ENCODE measurements at places on chromosomes 11 and 22.

DNA sequence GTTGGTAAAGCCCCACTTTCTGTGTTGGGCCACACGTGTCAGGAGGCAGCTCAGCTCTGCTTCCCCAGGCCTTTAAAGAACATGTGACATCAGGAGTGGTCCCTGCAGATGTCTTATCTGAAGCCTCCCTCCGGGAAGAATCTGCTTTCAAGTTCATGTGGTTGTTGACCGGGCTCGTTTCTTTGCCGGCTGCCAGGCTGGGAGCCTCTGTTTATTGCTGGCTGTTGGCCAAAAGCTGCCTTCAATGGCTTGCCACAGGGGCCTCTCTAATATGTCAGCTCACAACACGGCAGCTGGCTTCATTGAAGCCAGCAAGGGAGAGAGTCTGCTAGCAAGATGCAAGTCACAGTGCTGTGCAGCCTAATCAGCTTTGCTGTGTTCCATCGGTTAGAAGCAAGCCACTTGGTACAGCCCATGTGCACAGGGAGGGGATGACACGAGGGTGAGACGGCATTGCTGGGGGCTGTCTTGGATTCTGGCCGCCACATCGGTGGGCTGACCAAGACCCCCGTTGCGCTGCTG is 14.6 kb downstream of the MRGPRF start:
- DNase-seq = no peak

DNA sequence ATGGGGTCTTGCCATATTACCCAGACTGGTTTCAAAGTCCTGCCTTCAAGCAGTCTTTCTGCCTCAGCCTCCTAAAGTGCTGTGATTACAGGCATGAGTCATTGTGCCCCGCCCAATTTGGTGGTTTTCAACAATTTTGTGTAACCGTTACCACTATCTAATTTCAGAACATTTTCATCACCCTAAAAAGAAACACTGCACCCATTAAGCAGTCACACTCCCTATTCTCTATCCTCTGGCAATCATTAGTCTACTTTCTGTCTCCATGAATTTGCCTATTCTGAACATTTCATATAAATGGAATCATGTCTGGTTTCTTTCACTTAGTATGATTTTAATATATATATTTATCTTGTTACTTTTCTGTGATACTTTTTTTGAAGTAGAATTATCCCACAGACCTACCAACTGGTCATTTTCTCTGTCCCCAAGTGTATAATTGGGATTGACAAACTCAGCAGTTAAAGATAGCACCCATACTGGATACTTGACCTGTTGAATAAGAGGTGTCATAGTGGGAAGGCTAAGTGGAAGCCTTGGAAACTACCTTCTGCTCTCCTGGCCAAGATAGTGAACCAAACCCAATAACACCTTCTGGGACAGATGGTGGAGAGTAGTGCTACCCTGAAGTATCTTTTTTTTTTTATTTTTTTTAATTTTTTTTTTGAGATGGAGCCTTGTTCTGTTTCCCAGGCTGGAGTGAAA is 64.8 kb downstream of the STIM1 start:
- peak; percentile 32 for DNase-seq

GRCh38 chr11:125139778-125140177 is 24.8 kb upstream of the PKNOX2 start:
- DNase-seq = no peak

DNA sequence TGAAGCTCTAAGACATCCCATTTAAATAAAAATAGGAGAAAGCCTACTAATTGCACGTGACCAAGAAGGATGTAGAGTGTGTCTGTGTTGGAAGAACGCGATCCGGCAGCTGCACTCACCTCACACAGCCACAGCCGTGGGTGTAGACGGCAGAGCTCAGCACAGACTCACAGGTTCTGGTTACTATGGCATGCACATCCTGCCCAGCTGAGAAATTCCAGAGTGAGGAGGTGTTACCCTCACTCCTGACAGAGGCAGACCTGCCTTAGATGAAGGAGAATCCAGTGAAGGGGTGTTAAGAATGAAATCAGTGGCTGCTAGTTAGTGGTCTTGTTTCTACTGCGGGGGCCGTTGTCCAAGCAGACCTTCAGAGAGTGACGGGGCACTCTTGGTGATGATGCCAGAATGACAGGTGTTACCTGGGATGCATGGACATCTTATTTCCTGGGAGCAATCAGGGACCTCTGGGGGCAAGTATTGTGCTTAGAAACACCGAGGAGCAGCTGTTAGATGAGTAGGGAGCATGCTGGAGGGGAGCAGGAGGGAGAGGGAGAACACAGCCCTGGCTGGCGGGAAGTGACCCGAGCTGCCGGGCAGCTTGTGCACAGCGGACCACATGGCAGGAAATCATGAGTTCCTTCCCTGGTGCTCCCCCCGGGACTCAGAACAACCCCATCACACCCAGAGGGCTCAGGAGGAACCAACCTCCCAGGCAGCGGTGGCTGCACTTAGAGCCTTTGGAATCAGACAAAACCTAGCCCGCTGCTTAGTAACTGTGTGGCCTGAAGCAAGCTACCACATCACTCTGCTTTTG is 12.3 kb downstream of the KCNJ5 start:
- DNase-seq = no peak

GRCh38 chr11:2801711-2802388 is 83.7 kb downstream of the CDKN1C start:
- no peak for DNase-seq

- DNase-seq = no peak
These were observed 1.0 kb upstream of the TUBA8 start for GRCh38 chr22:18109410-18110193.

DNA sequence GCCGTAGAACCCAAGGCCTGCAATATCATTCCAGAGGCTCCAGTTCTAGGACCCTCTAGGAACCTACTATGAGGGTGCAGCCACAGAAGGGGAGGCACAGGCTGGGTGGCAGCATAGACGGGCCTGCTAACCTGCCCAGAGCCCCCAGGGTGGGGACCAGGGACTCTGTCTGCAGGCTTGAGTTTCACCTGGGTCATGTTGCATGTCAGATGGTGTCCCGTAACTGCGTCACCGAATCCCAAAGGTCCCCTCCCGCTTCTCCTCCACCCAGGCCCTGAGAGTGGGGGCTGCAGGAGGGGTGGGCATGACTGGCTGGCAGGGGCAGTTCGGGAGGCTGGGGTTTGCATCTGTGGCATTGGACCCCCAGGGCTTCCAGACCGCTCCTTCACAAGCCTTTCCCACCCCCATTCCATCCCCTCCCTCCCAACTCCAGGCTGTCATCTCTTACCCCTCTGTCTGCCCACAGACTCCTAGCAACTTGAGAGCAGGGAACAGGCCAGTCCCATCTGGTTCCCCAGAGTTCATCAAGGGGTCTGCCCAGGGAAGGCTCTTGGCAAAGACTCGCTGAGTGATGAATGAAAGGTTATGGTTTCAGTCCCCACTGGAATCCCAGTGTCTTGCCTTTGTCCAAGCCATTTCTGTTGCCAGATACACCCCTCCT is 16.3 kb downstream of the MYO7A start:
- DNase-seq = no peak

DNA sequence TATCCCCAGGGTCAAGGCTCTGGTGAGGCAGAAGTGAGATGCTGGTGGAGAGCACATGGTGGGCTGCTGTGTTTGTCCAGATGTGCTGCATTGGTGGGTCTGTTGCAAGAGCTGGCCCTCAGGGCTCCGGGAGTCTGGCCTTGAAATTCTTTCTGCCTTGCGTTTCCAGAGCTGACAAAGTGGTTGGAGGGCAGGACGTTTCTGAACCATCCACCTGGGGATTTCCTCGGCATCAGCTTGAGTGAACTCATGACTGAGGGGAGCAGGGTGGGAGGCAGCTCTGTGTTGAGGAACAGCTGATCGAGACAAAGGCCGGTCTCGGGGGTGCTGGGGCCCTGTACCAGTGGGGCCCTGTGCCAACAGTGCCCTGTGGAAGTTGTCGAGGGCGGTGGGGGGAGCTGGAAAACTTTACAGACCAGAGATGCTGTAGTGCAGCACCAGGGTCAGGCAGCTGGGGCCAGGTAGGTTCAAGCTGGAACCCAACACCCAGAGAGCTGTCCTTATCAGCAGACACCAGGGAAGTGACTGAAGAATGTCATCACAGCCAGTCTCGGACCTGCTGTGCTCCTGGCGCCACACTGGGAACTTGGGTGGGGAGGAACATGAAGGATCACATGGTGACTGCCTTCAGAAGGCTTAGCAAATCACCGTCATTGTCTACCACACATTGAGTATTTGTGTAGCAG is 4.9 kb downstream of the TSKU start:
- DNase-seq = no peak

DNA sequence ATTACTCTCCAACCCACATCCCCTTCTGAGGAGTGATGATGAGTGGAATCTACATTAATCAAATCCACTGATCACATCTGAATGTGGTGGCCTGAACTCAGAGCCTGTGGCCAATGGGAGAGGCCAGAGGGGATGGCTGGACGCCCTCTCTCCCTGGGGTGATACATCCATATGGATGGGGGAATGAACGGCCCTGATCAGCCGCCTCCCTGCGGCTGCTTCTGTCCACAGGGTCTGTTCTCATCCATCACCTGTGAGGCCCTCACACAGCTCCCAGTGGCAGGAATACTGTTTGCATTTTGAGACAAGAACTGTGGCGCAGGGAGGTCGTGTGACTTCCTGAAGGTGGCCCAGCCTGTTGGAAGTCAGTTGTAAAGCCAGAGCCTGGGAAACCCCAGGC is 78.3 kb upstream of the SHISAL1 start:
- DNase-seq = no peak

- no peak for DNase-seq
These were observed 32.2 kb upstream of the DMC1 start for GRCh38 chr22:38602166-38602565.

- DNase-seq = no peak
These were observed 267.2 kb upstream of the MTNR1B start for GRCh38 chr11:92702037-92702804.

DNA sequence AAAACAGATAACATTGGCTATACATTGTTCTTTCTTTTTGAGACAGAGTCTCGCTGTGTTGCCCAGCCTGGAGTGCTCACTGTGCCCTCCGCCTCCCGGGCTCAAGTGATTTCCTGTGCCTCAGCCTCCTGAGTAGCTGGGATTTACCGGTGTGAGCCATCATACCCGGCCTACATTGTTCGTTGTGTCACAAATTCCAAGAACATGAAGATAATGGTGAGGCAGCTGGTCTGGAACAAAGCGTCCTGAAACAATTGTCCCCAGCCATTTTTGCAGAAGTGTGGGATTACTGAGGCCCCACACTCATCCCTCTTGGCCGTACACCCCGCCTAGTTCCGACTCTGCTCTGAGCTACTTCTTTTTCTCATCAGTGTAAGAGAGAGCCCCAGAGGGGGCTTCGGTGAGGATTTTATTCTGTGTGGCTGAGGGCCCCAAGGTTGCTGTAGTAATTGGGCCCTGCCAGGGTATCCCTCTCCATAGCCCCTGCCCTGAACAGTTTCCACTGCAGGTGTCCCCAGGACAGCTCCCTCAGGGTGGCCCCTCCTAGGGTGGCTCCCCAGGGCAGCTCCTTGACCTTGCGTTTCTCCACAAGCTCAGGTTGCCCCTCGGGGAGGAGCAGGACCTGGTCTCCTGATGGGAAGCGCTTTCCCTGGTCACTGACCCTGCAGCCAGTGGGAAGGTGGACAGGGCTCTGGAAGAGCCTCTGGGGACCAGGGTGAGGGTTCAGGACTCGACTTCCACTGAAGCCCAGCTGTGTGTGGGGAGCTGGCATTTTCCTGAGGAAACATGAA is 13.1 kb upstream of the ARSA start:
- no peak for DNase-seq

- DNase-seq = no peak
These were observed 1.6 kb downstream of the CBX7 start for GRCh38 chr22:39150848-39151215.

- DNase-seq = no peak
These were observed 86.1 kb upstream of the ZBED5 start for GRCh38 chr11:10943968-10944367.

DNA sequence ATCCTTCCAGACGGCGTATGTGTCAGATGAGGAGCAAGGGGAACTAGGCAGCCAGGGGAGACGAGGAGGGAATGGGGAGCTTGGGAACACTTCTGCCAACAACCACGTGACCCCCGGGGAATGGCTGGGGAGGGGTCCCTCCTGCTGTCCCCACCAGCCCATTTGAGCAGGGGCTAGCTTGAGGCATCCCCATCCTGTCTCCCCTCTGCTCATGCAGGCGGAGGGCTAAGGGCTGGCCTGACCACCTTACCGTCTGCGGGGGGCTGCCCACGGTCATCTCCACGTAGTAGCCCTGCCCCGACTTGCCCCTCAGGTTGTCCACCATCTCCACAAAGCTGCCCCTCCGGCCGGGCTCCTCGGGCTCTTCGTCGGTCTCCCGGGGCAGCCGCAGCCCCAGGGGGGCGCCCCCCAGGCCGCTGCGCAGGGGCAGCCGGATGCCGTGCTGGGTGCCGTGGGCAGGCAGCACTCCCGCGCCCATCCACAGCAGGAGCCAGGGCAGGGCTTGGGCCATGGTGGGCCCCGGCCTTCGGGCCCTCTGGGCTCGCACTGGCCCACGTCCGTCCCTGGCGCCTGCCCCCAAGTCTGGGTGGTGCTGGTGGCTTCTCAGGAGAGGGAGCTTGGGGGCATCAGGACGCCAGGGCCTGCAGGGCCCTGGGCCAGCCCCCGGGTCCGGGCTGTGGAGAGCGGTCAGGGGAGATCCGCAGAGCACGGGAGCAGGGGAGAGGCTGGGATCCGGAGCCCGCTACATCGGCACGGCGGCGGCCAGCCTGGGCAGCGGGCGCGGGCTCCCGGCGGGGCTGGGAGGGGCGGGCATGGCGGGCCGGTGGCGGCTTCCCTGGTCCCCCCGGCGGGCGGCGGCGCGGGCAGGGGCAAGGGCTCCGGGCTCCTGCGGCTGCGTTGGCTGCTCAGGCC is 515 bp downstream of the BACE1 start:
- peak; percentile 21 for DNase-seq

GRCh38 chr11:68892576-68892975 is 11.1 kb downstream of the MRPL21 start:
- DNase-seq = no peak

GRCh38 chr11:36500315-36500721 is 9.8 kb downstream of the TRAF6 start:
- peak; percentile 48 for DNase-seq

- DNase-seq = peak; percentile 5
These were observed 419.4 kb downstream of the BRD1 start for GRCh38 chr22:49408102-49408836.

DNA sequence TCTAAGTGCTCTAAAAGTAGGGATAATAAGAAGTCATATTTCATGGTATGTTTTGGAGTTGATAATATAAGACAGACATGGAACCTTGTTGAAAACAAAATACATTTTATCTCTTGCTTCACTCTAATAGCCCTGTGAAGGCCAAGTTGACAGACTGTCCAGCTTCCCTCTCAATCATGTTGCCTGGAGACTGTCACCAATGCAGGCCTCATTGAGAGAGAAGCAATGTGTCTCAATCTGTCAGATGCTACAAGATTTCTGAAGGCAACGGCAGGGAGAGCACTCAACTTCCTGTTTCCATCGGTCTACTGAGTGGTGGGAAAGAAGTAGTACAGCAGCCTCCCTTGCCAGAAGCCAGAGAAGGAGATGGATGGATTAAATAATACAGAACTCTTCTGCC is 23.6 kb upstream of the FJX1 start:
- DNase-seq = no peak

All from stomach (tissue), 19 donors.